ENCODE measurements at places on chromosomes 1 and 21. TPM values are rescaled to one million over a fixed set of nuclear protein-coding genes. Genes with fewer than 3 reads are reported as not detected.

Gene IL20
- total RNA-seq: 0.28 TPM

Gene PODN
- not detected for total RNA-seq

DNA sequence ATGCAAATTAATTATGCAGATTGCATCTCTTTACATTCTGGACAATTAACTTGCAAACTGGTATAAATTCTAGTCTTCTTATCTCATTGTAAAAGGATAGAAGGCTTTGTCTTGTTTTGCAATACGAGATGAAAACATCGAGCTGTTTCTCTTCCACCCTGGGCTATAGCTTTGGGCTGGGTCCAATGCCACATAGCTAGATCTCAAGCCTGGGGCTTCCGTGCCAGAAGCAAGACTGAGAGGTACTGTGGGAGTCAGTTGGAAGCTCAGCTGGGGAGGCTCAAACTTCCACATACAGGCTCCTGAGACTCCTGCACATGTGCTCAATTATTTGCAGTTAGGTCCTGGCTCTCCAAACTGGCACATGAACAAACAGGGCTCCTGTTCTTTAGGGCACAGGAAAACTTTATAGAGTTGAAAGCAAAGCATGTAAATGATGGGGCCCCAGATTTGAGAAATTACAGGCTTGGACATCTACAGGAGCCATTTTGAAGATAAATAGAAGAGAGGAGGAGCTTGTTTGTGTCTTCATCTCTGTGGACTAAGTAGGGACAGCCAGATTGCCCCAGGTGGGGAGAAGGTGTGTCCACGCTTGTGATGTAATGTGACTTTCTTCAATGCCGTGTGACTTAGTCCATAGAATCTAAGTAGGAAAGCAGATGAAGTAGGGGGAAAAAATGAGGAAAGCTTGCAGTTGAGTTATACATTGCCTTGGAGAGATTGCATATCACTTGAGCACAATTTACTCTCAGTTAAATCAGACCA is 65.9 kb upstream of the SIPA1L2 start:
- no peak overlapping the region for H3K4me3 ChIP-seq
- DNase-seq: no peak
- H3K27ac ChIP-seq: no peak overlapping the region
- H3K4me1 ChIP-seq: no peaks in the 10 kb centered on the region

Gene NUP210L
- total RNA-seq: 0.14 TPM

- H3K4me1 ChIP-seq: no peaks in the 10 kb centered on the region
- no peak overlapping the region for H3K4me3 ChIP-seq
- H3K27me3 ChIP-seq: no peaks in the 10 kb centered on the region
Measured at GRCh38 chr21:40575976-40576375, 271.0 kb downstream of the DSCAM start.

Gene RUNX3
- total RNA-seq: 298 TPM

DNA sequence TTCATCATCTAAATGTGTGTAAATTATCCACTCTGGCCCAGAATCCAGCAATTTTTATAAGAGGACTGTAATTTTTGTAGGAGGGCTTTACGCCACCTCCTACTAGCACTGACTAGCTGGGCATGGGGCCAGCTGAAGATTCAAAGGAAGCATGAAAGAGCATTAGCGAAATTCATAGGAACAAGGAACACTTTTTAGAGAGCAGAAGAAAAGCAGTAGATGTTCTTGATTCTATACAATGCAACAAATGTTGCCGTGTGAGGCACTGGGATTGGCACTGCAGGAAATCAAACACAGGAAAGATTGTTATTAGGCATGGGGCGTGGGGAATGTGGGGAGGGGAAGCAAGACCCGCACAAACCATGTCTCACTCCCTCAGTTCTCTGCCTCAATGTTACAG is 58.4 kb upstream of the PARP1 start:
- H3K4me3 ChIP-seq: no peak overlapping the region
- DNase-seq: no peak
- no peak overlapping the region for H3K27ac ChIP-seq
- no peaks in the 10 kb centered on the region for H3K4me1 ChIP-seq
- H3K36me3 ChIP-seq: no peaks in the 10 kb centered on the region

- no peaks in the 10 kb centered on the region for H3K4me1 ChIP-seq
- no peak overlapping the region for H3K27ac ChIP-seq
- no peak for DNase-seq
- H3K4me3 ChIP-seq: no peak overlapping the region
- no peaks in the 10 kb centered on the region for H3K27me3 ChIP-seq
- no peaks in the 10 kb centered on the region for H3K36me3 ChIP-seq
Measured at GRCh38 chr1:114177282-114177681, 23.6 kb upstream of the SYT6 start.

Gene ABCA4
- 0.53 TPM for total RNA-seq
